ENCODE measurements at places on chromosomes 2 and 18.
A peak's percentile ranks its signal among the peaks of the same experiment; 100 is the strongest.

GRCh38 chr2:109032229-109032820 lies 43.3 kb upstream of the EDAR start:
- no peak for DNase-seq

- DNase-seq = no peak
Measured at GRCh38 chr2:240991378-240992263, 6.8 kb upstream of the SNED1 start.

GRCh38 chr2:75290600-75291150 lies 91.4 kb upstream of the TACR1 start:
- no peak for DNase-seq

DNA sequence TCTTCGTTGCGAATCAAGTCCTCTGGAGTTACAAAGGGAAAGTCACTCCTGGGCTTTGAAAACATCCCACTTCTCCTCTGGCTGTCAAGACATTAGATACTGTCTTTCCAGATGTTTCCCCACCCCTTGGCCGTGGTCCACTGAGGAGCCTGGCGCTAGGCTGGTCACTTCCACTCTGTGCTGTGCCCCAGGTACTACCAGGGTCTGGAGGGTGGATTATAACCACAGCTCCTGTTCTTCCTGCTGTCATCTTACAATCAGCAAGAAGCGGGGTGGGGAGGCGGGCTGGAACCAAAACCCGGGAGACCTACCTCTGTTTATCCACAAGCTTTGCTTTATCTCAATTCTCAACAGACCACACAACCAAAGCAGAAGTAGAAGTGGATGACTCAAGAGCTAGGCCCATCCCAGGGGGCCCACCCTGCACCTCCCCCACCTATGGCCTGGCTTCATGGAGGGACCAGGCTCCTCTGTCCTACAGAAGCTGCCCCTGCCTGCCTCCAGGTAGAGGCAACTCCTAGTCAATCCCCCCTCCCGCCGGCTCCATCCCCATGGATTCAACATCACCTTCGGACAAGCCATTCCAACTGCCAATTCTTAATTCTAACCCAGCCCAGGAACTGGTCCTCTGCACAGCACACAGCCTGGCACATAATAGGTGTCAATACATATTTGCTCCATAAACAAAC lies 17.8 kb downstream of the SMAD7 start:
- no peak for DNase-seq

GRCh38 chr2:190849774-190850173 lies 30.8 kb upstream of the GLS start:
- DNase-seq = no peak

- DNase-seq = no peak
Measured at GRCh38 chr2:73944714-73945113, 18.0 kb downstream of the DGUOK start.

- DNase-seq = peak; percentile 68
Measured at GRCh38 chr2:141490886-141491285, 639.9 kb downstream of the LRP1B start.
